ENCODE measurements at places on chromosomes 11 and 22.

GRCh38 chr22:50676180-50676636 lies 3.6 kb downstream of the SHANK3 start:
- no peak for DNase-seq

DNA sequence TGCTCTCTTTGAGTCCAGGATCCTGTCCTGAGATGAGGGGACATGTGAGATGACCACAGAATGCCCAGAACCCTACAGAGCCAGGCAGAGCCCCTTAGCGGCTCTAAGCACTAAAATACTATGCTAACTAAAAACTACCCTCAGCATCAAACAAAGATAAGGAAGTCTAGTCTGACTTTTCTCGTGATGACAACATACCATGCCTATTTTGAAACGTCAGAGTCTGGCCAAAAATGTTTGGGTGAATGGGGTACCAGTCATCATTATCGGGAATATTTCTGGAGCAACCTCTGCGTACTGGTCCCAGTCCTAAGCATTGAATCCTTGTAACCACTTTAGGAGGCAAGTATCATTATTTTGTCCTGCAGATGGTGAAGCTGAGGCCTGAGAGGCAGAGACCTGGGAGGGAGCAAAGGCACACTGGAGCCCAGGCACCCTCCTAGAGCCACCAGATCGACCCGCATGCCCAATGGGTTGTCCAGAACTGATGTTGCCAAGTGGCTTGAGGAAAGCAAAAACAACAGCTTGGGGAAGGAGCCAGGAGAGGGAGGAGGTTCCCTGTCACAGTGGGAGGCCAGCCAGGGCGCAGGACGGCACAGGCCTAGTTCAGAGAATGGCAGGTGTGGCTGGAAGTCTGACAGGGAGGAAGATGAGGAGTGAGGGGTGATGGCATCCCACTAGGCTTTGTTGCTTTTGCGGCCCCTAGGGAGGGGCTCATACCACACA lies 7.2 kb upstream of the OSM start:
- DNase-seq: no peak

GRCh38 chr11:114321621-114322257 lies 25.5 kb downstream of the NNMT start:
- DNase-seq: no peak

- DNase-seq: no peak
Measured at GRCh38 chr11:61120099-61120705, 17.9 kb downstream of the CD5 start.

GRCh38 chr22:38016182-38017151 lies 32.1 kb upstream of the SOX10 start:
- no peak for DNase-seq

DNA sequence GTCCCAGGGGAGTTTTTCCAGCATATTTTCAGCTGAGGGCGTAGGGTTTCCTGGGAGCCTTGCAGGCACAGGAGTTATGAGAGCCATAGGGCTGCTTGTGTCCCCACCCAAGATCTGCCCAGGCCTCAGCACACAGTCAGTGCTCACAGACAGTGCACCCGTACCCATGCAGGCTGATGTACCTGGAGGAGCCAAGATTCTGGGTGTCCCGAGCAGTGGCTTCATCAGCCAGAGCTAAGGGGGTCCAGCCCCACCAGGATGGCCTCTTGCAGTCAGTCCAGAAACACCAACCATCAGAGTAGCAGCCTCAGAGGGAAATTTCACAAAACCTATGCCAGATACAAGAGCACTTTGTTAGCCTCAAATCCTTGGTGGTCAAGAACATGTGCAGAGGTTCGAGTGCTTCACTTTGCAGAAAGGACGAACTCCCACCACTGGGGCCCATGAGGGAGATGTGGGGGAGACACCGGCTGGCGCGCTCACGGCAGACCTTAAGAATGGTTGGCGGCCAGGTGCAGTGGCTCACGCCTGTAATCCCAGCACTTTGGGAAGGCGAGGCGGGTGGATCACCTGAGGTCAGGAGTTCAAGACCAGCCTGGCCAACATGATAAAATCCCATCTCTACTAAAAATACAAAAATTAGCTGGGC lies 43.8 kb upstream of the RTL6 start:
- DNase-seq: no peak

GRCh38 chr22:46576556-46577367 lies 39.3 kb upstream of the CELSR1 start:
- DNase-seq: peak; percentile 57

DNA sequence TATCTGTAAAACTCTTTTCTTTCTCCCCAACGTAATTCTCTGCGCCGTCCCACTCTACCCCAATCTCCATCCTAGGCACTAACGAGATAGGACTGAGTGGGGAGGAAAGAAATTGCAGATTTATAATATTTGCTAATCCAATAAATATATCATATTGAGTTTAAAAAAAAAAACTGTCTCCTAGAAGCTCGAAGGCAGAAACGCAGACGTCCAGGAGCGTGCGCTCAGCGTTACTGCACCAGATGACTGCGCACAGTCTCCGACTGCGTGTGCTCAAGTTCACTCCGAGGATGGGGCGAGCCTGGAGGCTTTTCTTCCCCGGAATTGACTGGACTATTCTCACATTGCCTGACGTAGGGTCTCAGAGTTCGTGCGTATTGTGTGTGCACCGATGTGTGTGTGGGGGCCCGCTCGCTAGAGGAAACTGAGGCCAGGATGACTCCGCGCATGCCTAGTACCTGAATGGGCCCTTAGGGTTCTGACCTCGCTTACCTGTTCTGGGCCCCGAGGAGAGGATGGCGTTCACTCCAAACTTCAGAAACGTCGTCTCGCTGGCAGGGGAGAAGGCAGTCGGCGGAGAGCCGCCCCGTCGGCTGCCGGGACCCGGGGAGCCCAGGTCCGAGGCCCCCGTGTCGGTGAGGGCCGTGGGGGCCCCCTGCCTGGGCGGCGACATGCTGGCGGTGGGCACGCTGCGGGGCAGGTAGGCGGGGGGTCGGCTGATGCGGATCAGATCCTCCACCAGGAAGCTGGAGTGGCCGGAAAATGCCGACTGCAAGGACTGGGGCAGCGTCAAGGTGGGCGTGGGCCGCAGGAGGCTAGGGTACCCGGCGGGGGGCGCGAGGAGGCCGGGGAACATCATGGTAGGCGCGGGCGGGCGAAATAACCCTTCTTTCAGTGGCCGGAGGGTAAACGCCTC lies 551 bp downstream of the DBX1 start:
- DNase-seq: no peak
